ENCODE measurements at places on chromosomes 6 and 20.
A peak's percentile ranks its signal among the peaks of the same experiment; 100 is the strongest.

- peak; percentile 2 for DNase-seq
Observed at GRCh38 chr6:13696226-13696625, 15.4 kb downstream of the RANBP9 start.

DNA sequence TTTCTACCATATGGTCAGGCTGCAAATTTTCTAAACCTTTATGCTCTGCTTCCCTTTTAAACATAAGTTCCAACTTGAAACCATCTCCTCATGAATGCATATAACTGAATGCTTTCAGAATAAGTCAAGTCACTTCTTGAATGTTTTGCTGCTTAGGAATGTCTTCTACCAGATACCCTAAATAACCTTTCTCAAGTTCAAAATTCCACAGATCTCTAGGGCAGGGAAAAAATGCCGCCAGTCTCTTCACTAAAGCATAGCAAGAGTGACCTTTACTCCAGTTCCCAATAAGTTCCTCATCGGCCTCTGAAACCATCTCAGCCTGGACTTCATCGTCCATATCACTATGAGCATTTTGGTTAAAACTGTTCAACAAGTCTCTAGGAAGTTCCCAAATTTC, 1011.2 kb upstream of the CITED2 start:
- DNase-seq = no peak

GRCh38 chr6:27293436-27294098, 18.5 kb downstream of the POM121L2 start:
- peak; percentile 57 for DNase-seq

- DNase-seq = no peak
Observed at GRCh38 chr6:13433709-13434121, 53.7 kb downstream of the GFOD1 start.

- DNase-seq = no peak
Observed at GRCh38 chr6:42916288-42916687, 435 bp downstream of the PTCRA start.

GRCh38 chr20:42510686-42511085, 679.0 kb downstream of the PTPRT start:
- DNase-seq = no peak
